ENCODE measurements at places on chromosomes 7 and 10.

DNA sequence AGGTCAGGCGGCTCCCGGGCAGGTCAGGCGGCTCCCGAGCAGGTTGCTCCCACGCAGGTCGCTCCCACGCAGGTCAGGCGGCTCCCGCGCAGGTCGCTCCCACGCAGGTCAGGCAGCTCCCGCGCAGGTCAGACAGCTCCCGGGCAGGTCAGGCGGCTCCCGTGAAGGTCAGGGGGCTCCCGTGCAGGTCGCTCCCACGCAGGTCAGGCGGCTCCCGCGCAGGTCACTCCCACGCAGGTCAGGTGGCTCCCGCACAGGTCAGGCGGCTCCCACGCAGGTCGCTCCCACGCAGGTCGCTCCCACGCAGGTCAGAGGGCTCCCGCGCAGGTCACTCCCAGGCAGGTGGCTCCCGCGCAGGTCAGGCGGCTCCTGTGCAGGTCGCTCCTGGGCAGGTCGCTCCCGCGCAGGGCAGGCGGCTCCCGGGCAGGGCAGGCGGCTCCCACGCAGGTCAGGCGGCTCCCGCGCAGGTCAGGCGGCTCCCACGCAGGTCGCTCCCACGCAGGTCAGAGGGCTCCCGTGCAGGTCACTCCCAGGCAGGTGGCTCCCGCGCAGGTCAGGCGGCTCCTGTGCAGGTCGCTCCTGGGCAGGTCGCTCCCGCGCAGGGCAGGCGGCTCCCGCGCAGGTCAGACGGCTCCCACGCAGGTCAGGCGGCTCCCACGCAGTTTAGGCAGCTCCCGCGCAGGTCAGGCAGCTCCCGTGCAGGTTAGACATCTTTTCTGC is 30.7 kb downstream of the PTPRN2 start:
- DNase-seq = no peak

- DNase-seq = no peak
Measured at GRCh38 chr10:119161680-119162451, 3.6 kb downstream of the SFXN4 start.

GRCh38 chr10:129612481-129613109 is 145.6 kb downstream of the MGMT start:
- DNase-seq = no peak

DNA sequence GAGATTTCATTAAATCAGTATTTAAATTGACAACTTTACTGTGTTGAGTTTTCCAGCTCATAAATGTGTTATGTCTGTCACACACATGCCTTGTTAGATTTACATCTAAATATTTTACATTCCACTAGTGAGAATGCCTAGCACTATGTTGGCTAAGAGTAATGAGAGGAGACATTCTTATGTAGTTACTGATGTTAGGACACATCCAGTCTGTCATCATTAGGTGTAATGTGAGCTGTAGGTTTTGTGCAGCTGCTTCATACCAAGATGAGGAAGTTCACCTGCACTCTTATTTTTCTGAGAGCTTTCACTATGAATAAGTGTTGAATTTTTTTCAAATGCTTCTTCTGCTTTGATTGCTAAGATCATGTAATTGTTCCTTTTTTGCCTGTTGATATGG is 218.0 kb upstream of the IGFBP3 start:
- DNase-seq = no peak

- DNase-seq = no peak
Measured at GRCh38 chr7:140276001-140276400, 99.2 kb upstream of the KDM7A start.

Data from NCI-H2081 (cell line).